ENCODE measurements at places on chromosomes 13 and 19.

GRCh38 chr19:7874076-7874896 lies at the start of gene PRR36:
Gene PRR36 (minus strand): TSS chr19:7874390. CDS start chr19:7873689, 701 bp downstream.
- peak; percentile 24 for DNase-seq

GRCh38 chr13:112587212-112587763 lies 665 bp downstream of the TUBGCP3 start:
- peak; percentile 75 for DNase-seq

DNA sequence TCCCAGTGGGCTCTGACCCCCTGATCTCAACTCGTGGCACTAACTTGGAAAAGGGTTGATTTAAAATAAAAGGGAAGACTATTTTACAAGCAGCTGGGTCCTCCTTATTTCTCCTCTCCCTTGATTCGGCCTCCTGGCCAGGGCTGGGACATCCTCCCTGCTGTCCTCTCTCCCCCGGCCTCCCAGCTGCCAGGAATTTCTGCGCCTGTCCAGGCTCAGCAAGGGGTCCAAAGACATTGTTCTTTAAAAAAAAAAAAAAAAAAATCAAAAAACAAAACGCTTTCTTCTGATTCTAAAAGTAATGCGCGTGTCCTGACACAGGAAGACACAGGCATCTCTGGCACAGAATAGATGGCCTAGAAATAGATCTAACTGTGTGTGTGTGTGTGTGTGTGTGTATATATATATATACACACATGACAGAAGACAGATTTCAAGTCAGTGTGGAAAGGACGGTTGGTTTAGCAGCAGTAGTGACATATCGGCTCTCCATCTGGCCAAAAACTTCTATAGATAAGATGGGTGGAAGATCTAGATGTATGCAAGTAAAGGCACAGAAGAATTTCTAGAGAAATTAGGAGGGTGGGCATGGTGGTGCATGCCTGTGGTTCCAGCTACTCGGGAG lies 12.3 kb upstream of the LENG8 start:
- no peak for DNase-seq

DNA sequence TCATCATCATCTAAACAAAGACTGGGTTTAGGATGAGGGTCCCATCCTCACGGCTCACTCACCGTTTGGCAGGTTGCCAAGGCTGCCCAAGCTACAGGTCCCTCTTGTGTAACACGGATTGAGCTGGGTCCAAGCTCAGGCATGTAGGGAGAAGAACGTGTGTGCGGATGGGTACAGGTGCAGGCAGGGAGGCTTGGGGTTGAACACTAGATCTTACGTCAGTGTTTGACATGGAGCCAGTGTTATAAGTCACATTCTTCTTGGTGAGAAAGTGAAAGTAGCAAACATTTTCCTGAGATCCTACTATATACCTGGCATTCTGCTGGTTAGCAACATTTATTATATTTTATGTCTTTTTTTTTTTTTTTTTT lies 136.8 kb upstream of the RNF113B start:
- no peak for DNase-seq

DNA sequence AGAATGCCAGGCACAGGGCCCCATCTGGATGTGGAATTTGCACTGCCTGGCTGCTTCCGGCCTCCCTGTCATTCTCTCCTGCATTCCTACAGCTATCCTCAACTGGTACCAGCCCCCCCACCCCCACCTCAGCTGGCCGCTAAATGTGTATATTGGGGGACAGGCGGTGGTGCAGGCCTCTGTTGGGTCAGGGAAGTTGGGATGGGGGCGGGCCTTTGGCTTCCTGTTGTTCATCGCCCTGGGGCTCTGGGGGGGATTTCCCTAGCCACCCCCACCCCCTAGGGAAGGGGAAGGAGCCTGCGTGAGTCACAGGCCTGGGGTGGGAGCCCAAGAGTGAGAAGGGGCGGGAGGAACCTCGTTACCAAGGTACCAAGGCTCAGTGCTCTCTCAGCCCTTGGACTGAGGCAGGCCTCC lies 10.6 kb downstream of the POU2F2 start:
- DNase-seq, result peak; percentile 89

DNA sequence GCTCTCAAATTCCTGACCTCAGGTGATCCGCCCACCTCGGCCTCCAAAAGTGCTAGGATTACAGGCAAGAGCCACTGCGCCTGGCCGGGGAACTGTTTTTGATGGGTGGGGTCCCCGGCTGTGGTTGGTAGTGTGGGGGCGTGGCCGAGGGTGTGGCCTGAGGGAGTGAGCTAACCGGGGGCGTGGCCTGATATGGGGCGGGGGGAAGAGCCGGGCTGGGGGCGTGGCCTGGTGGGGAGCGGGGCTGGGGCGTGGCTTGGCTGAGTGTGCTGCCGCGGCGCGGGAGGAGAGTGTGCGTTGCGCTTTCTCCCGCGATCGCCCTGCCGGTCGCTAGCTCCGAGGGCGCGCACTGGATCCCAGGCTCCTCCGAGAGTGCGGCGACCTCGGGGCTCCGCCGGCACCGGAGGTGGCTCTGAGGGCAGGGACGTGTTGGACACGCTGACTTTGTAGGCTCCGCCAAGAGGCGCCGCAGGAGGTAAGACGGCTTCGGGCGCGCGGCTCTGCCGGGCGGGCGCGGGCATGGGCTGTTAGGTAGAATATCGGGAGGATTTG lies at the start of gene SPATA13:
SPATA13 (plus strand) TSS at position 263 of the 552 bp plus-strand sequence. CDS start 62,210 bp downstream, outside the sequence.
- peak; percentile 94 for DNase-seq

- no peak for DNase-seq
These were observed 25.7 kb downstream of the OLFM2 start for GRCh38 chr19:9910625-9911024.

DNA sequence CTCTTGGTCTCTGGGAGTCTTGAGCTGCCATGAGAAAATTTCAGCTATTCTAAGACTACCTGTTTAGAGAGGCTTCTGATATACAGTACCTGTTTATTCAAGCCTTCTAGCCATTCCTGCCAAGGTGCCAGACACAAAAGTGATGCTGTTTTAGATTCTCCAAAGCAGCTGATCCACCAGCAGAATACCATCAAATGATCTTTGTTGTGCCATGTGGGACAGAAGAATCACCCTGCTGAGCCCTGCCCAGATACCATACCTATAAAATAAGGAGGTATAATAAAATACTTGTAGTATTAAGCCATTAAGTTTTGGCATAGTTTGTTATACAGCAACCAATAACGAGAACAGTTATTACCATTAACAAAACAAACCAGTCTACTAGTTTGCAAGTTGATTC lies 14.1 kb upstream of the SOX21 start:
- no peak for DNase-seq

- DNase-seq, result no peak
These were observed 28.2 kb downstream of the ELL start for GRCh38 chr19:18493440-18494266.

DNA sequence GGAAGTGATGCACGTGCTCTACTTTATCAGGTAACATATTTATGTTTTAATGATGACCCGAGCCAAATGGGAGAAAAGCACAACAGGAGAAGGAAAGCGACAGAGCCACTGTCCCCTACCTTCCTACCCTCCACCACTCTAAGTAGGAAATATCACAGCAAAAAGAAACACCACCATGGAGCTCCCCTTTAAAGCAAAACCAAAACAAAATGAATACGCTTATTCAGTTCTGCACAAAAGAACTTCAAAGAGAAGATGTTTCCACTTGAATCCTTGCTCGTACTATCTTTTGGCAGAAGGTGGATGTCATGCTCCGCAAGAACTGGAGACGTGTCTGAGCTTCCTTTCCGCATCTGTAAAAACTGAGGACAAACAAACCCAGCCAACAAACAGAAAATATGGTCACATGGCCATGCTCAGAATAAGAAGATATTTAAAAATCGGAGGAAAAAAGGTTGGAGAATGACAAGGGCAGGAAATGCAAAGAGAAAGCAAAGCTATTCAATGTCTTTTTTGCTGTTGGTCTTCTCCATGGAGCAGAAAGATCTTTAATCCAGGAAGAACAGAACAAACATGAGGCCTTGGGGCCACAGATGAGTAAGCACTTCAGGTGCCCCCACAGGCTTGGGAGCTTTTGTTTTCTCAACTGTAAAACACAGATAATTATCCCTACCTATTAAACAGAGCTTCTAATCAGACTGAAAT lies 19.5 kb downstream of the N4BP2L1 start:
- DNase-seq, result no peak

DNA sequence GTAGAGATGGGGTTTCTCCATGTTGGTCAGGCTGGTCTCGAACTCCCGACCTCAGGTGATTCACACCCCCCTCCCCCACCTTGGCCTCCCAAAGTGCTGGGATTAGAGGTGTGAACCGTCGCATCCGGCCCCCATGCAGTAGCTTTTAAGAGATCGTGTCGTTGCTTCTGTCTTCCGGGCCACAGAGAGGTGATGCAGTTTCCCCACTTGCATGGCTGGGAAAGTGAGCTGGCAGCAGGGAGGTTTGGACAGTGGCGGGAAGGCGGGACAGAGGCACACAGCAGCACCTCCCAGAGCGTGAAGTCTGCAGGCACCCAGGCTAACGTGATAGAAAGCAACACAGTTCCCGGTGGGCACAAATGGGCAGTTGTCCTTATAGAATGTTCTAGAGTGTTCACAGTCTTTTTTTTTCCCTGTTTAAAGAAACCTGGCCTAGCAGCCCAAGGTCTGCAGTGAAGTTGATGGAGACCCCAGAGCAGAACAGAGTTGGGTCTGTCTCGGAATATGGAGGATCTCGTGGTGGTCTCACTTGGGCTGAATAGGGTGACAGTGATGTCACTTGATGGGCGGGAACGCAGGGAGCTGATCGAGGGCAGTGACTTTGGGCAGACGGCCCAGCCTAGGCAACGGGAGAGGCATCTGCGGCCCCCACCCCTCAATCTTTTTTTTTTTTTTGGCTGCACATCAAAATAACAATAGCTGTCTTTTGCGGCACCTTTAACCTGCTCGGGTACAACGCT lies 4.9 kb downstream of the UHRF1 start:
- peak; percentile 18 for DNase-seq

- no peak for DNase-seq
These were observed 19.5 kb upstream of the ARL11 start for GRCh38 chr13:49608651-49609331.

DNA sequence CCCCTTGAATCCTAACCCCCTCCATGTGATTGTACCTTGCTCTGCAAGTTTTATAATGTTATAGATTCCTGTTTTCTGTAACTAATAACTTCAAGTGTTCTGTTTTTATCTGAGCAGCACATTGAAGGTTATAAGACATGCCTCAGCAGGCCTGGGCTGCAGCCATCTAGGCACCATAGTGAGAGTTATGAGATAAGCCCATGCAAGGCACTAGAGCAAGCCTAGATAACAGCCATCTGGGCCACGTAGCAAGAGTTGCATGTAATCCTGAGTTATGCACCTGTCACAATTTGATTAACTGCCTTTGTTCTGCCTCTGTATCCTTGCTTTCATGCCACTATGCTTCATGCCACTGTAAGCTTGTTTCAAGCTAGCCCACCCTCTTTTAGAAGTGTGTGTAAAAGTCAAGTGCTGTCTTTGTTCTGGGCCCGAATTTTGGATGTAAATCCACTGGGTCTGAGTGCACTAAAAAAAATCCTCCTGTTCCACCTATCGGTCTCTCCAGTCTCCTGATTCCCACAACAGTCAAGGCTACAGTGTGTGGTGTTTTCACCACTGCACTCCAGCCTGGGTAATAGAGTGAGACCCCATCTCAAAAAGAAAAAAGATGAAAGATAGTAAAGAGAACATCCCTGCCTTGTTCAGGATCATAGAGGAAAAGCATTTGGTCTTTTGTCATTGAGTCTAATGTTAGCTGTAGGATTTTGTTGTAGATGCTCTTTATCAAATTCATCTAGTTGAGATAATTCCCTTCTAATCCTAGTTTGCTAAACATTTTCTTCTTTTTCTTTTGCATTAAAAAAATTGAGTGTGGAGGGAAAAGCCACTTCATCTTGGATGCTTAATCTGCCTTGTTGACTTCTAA lies 16.0 kb upstream of the KBTBD6 start:
- no peak for DNase-seq

GRCh38 chr19:33290956-33291622 lies 11.2 kb downstream of the CEBPA start:
- peak; percentile 89 for DNase-seq

- no peak for DNase-seq
These were observed 141.1 kb downstream of the GPC5 start for GRCh38 chr13:91539286-91540157.

DNA sequence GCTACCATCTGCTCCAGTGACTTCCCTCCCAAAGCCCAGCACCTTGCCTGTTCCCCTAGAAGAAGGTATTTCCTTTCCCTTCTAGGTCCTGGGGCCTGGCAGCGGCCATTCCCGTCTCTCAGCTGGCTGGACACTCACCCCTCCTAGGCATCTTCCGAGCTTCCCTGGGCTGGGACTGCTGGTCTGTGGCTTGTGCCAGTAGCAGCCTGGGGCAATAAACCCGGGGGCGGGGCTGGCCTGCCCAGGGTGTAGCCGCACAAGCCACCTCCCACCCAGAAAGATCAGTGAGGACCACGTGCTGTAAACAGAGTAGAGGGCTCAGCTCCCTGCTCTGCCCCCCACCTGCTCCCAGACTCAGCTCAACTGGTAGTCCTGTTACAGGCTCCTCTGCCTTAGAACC lies 15.0 kb downstream of the LIPE start:
- DNase-seq, result no peak

DNA sequence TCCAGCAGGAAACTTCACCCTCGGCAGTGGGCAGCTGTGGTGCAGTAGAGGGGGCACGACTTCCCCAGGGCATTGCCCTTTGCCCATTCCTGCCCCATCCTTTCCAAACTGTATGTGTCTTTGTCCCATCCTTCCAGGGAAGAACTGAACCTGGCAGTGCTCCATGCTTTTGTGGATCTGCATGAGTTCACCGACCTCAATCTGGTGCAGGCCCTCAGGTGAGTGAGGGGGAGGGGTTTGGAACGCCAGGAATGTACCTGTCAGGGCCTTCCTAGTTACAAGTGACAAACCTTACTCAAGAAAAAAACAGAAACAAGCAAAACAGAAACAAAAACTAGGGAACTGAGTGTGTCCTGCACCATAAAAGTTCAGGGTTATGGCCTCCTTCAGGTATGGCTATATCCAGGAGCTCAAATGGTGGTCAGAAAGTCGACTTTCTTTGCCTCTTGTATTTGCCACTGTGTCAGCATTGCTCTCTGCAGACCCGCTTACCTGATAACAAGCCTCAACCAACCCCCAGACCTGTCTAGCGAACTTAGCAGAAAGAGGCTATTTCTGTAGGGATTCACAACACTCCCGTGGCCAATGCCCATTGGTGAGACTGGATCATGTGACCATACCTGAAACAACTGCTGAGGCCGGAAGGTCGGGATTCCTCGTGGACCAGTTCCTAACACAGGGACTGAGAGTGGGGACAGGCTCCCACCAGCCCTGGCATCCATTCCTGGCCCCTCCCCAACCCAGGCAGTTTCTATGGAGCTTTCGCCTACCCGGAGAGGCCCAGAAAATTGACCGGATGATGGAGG lies 4.2 kb downstream of the CYTH2 start:
- no peak for DNase-seq

GRCh38 chr19:1684573-1684912 lies 32.1 kb upstream of the TCF3 start:
- no peak for DNase-seq
